Stimulated activated CD8-positive, alpha-beta memory T cell treated with anti-CD3 and anti-CD28 coated beads, Interleukin-7, amount 100 ng/mL, for 1 hour (primary cell): ENCODE measurements at places on chromosomes 4 and X.

GRCh38 chrX:139795196-139795595 is 87.2 kb upstream of the MCF2 start:
- no peak for DNase-seq

DNA sequence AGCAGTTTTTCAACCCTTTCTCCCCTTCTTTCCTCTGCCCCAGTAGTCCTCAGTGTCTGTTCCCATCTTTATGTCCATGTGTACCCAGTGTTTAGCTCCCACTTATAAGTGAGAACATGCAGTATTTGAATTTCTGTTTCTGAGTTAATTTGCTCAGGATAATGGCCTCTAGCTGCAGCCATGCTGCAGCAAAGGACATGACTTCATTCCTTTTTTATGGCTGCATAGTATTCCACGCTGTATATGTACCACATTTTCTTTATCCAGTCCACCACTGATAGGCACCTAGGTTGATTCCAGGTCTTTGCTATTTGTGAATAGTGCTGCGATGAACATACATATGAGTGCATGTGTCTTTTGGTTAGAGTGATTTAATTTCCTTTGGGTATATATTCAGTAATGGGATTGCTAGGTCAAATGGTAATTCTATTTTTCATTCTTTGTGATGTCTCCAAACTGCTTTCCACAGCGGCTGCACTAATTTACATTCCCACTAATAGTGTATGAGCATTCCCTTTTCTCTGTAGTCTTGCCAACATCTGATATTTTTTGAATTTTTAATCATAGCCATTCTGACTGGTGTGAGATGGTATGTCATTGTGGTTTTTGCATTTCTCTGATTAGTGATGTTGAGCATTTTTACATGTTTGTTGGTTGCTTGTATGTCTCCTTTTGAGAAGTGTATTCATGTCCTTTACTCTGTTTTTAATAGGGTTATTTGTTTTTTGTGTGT is 54.6 kb upstream of the ANK2 start:
- no peak for DNase-seq

GRCh38 chrX:38102875-38103274 is 96.5 kb downstream of the SYTL5 start:
- DNase-seq = no peak

DNA sequence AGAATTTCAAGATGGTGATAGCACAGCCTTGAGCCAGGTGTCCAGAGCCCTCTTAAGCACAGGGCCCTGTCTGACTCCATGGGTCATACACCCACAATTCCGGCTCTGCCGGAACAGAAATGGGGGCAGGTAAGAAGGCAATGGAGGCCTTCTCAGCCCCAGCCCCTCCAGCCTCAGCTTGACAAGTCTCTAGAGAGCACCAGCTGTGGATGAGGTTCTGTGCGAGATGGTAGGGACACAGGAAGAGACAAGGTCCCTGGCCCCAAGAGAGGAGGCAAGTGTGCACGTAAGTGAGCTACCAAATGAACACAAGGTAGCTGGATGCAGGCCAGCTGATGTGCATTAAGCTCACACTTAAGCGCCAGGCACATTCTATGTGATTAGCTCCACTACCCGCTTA is 2.4 kb upstream of the PRRG3 start:
- no peak for DNase-seq

GRCh38 chr4:107147873-107148272 is 111.8 kb upstream of the DKK2 start:
- no peak for DNase-seq

GRCh38 chrX:151713849-151714248 is 2.0 kb upstream of the FATE1 start:
- DNase-seq = no peak

GRCh38 chr4:171308661-171309060 is 504.5 kb upstream of the GALNTL6 start:
- no peak for DNase-seq

GRCh38 chrX:153336121-153336894 is 2.4 kb downstream of the ZNF275 start:
- DNase-seq = no peak

DNA sequence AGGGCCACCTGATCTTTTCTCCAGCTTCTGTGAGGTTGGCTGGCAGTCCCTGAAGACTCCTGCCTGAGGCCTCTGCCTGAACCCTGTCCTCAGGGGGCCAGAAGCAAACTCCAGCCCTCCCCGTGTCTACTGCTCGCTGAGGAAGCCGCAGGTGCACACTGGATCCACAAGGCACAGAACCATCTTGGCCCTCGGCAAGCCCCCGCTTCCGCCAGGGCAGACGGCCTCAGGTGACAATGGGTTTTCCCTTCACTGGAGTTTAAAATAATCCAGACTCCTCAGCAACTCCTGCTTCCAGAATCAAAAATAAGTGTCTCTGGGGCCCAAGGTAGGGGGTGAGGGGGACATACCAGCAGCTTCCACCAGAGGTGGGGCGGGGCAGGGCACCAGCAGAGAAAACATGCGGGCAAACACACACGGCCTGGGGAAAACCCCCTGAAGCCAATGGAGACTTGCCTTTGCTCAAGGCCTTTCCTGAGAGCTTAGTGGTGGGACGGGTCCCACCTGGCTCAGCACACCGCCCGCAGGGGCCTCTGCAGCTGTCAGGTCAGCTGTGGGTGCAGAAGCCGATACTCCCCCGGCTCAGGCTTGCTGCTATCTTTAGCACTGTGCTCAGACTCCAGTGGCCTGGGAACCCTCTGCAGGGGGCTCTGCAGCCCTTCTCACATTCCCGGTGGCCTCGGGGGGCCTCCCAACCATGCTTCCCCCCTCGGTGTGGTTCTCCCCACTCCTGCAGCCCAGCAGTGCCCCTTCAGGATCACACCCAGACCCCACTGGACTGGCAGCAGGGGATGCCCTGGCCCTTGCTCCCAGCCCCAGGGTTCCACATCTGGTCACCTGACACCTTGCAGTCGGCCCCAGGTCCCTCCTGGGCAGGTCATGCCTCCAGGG is 1.9 kb downstream of the MYL5 start:
- DNase-seq = no peak

DNA sequence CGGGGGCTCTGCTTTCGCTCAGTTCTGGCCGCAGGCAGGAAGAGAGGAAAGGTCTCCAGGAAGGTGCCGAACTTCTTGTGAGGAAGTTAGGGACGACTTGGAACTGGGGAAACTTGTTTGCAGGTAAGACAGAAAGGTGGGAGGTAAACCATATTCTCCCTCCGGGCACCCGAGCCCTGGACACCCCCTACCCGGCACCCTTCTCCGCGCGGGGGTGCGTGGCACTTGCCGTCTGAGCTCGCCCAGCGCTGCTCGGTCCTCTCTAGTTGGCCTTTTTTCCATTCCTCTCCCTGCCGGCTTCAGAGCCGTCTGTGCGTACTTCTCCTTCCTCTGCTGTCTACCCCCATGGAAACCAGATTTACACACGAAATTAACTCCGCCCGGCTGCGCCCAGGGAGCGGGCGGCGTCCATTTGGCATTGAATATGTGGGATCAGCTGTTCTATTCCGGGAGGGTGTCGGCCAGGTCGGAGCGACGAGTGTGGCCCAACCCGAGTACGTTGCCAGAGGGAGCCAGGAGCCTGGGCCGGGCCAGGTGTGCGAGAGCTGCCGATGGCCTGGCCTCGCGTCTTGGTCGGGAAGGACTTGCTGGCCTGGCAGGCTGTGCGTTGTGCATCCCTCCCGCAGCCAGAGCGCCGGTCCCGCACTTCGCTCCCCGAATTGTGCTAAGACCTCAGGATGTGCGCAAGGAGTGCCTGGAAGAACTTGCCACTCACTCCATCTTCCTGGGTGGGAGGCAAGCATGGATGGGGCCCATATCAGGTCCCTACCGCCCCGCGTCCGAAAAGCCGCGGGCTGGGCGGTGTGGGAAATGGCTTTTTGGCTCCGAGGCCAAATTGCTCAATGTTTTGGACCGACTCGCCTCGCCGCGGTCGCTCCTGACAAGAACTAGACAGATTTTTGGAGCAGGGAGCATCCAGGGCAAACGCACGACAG is 1.7 kb downstream of the PDGFRA start:
- DNase-seq = no peak

DNA sequence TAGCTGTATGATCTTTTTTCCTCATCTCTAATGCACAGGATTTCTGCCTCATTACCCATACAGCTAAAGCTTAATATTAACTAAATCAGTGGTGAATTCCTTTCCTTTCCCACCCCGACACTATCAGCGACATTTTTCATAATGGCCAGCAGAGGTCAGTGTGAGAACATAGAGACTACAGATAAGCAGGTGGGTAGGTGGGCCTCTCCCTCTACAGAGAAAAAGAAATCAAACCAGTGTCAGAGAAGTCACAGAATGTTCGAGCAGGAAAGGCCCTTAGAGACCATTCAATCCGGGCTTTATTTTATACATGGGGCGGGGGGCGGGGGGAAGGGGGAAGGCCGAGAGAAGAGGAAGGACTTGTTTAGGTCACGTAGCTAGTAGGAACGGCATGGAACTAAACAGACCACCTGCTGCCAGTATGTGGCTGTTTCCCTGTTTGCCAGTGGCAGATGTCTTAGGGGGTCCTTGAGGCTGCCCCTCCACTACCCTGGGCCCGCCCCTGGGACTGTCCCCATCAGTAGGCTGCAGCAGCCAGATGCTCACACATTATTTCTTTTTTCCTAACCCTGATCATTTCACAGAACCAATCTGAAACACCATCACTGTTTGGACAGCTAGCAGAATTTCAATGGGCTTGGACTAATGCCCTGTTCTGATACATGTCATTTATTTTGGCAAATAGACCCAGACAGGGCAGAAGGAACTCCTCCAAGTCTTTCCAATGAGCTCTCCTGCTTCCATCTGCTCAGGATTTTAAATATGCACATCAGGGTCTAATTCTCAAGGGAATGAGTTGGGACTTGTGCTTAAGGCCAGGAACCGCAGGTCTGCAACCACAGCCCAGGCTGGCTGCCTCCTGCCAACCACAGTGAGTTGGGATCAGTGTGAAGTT is 133.4 kb downstream of the ATG4A start:
- DNase-seq = no peak
